ENCODE measurements at places on chromosomes 4 and X.

GRCh38 chr4:118032691-118033090, 1.6 kb upstream of the NDST3 start:
- no peak for DNase-seq

DNA sequence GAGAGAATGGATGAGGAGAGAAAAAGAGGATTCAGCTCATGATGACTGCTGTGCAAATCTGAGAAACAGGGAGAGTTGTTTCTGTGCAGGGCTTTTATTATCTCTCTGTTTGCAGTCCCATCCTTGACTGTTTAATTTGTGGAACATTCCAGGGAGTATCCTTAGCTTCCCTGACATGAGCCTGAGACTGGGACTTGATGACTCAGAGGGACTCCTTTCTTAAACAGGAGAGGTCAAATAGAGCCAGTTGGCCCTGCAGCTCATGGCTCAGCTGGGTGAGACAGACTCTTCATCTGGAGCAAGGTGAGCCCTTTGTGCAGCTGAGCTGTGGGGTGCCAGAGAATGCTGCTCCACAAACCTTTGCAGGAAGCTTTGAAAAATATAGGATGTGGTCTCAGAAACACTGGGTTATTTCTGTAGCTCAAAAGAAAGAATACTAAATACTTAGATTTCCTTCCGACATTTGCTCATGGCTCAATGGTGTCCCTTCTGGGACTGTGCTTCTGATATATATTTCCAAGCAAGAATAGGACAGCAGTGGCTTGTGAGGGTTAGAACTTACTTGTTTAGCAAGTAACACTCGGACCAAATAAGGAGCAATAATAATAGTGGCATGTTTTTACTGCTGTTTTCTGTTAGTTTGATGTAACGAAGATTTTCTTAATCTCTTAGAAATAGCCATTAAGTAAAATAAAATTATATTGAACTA, 14.5 kb downstream of the ARHGAP24 start:
- no peak for DNase-seq

DNA sequence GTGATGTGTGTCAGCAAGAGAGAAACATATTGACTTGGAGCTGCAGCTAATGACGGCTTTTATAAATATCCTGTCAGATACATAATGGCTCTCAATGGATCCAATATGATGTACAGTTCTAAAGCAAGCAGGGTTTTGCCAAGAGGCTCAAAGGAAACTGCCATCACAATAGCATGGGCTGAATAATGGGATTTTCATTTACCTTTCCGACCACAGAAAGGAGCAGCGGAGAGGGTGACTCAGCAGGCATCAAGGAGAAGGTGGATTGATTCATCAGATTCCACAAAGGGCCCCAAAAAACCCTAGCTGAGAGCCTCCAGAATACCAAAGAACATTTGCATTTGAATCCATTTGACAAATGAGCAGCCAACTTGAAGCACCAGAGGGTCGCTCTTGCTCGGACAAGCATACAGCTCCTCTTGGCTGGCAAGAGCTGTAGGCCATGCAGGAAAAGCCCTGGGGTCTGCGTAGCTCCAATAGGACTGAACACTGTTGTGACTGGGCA, 355.7 kb upstream of the NOCT start:
- no peak for DNase-seq

DNA sequence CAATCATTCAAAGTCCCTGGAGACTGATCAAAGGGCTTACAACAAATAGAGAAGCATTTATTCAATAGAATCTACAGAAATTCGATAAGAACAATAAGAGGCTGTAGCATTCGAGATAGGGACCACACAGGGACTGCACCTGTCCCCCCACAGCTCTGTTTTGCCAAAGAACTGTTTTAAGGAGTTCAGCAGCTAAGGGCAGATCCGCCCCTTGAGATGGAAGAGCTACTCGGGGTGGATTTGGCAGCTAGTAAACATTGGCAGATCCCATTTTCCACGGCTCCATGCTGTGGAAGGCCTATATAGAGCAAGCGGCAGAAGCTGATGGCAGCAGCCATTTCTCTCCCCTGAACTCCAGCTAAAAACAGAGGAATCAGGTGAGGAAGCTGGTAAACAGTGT, 75.7 kb downstream of the GPR82 start:
- no peak for DNase-seq

GRCh38 chr4:1996866-1997611, 11.7 kb downstream of the NELFA start:
- no peak for DNase-seq

GRCh38 chr4:158666892-158667291, 4.8 kb downstream of the C4orf46 start:
- DNase-seq, result no peak

- peak; percentile 73 for DNase-seq
Observed at GRCh38 chr4:181860157-181860556, 383.0 kb upstream of the TENM3 start.

GRCh38 chr4:20272411-20272872, 20.7 kb downstream of the SLIT2 start:
- no peak for DNase-seq

- DNase-seq, result no peak
Observed at GRCh38 chrX:31483336-31483735, 411.5 kb upstream of the FTHL17 start.

DNA sequence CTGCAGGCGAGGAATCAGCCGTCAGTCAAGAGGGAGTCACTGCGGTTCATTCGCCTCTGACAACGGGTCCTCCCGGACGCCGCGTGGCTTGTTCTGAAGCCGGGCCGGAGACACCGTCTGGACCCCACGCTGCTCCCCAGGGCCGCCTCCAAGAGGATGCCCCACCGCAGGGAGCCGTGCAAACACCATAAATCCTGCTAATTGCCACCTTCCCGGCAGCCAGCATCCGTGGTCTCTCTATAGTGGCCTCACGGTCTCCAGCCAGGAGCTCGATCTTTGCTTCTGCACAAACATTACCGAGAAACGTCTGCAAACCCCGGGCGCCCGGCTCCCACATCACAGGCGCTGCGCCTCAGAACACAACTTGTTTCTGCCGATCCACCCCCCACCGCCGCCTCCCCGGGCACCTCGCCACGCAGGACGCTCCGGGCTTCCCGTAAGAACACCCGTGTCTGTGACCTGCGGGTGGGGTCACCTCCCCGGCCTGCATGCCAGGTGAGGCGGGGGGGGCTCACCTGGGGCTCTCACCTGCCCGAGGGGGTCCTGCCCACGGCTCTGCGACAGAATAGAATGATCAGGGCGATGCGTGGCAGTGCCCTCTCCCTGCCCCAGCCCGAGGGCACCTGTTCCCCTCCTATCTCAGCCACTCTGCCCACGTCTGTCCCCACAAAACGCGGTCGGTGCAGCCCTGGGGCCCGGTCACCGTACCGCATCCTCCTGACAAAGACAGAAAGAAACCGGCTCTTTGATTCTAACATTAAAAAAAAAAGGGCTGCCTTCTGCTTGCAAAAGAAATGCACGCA, 32.4 kb upstream of the PPP2R3B start:
- DNase-seq, result no peak

DNA sequence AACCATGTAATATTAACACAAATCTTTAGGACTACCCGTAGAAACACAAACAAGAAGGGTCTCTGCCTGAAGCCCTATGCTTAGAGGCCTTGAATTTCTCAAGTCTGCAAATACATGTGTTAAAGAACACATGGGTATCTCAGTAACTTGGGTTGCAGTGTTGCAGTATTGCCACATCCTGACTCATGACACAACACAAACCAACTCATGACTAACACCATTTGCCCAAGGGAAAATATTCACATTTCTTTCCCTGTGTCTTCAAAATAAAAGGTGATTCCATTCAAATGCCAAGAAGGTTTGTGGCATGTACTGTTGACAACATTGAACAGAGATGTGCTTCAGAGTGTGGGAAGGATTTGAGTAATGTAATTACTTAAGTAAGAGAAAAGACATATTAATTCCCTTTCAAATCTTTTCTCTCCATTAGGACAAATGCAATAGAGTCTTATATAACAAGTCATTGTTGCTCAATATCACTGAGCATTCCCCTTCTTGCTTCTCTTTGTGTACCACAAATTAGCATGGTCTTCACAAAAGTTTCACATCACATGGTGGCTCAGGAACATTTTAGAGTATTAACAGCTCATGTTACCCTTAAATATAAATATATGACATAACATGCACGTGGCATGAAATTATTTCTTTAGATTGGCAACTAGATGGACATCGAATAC, 487.1 kb downstream of the STPG2 start:
- no peak for DNase-seq

- DNase-seq, result no peak
Observed at GRCh38 chr4:10783351-10783750, 98.8 kb upstream of the CLNK start.

DNA sequence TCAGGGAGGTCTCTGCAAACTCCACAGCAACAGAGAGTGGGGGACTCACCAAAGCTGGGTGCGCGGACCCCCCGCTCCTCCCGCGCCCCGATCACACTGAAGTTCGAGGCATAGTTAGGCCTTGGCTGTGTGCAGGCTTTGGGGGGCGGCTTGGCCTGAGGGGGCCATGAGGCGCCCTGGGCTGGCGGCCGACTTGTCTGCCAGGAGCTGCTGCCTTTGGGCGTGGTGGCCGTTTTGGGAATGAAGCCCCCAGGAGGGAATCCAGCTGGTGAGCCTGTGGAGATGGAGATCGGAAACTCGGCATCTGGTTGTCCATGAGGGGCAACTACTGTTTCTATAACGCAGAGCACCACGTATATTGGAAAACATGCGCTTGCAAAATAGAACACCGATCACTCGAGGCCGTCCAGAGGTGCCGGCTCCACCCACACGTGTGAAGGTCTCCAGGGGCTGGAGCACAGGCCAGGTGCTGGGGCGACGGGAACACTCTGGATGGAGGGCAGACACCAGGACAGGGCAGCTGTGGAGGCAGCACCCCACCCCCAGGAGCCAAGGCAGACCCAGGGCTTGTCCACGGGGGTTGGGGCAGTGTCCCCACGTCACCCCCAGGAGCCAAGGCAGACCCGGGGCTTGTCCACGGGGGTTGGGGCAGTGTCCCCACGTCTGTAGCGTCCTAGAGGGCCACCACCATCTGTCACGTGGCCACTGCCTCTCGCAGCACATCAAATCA, 25.9 kb upstream of the CPLX1 start:
- no peak for DNase-seq

GRCh38 chrX:141652286-141652685, 46.3 kb downstream of the SPANXD start:
- no peak for DNase-seq

DNA sequence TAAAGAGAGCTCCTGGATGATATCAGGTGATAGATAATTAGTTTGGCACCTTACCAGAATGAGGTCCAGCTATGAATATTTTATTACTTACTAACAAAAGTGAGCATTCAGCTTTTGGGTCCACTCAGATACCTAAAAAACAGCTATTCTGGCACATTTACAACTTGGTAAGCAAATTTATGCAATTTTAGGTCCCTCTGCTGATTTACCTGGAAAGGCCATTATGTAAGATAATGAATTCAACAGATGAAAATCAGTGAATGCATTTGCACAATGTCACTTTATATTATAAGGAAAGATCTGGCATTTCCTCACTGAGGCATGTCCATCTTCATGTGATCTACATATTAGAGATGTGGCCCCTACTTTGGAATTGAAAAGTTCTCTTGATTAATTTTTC, 517.0 kb downstream of the SPRY1 start:
- no peak for DNase-seq

GRCh38 chr4:95540227-95540626, 8.5 kb downstream of the UNC5C start:
- peak; percentile 87 for DNase-seq

All from SK-N-DZ (cell line).